ENCODE measurements at places on chromosomes 2 and 18. TPM values are rescaled to one million over a fixed set of nuclear protein-coding genes. Genes with fewer than 3 reads are reported as not detected.

NPHP1 gene
- 5.0 TPM for total RNA-seq

PRKAG3 gene
- 0.26 TPM for total RNA-seq

IL1RN gene
- not detected for total RNA-seq

FOXD4L1 gene
- total RNA-seq: 0.17 TPM

IL1F10 gene
- total RNA-seq: not detected

APCDD1 gene
- 17.3 TPM for total RNA-seq

REG3A gene
- not detected for total RNA-seq

RTP5 gene
- total RNA-seq: not detected

DNA sequence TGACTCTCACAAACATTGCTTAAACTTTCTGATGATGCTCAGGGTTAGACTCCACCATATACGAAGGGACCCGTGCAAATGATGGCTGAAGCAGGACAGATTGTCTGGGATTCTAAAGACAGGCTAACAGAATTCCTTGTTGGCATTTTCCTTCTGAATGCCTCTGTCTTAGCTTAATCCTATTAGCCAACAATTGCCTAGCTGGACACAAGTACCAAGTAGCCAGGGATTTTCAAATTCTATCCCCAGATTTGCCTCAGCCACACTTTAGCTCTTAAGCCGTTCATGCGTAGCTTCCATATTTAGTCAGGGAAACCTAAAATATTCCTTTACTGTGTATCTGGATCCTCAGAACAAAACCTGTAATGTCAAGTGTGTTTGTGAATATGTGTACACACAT lies 40.0 kb downstream of the COL4A3 start:
- DNase-seq: no peak

DNA sequence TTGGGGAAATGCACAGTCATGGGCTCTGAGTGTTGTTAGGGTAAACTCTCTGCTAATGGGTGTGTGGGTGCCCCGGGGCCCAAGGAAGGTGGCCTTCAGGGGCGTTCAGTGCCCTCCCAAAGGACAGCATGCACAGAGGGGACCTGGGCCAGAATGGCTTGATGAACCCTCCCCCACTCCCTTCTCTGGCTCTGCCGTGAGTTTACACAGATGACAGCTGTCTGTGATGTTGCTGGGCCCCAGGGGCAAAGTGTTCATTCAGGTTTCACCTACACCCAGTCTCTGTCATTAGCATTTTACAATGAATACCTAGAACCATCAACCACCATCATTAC lies 3.2 kb downstream of the NPPC start:
- no peak for DNase-seq

DNA sequence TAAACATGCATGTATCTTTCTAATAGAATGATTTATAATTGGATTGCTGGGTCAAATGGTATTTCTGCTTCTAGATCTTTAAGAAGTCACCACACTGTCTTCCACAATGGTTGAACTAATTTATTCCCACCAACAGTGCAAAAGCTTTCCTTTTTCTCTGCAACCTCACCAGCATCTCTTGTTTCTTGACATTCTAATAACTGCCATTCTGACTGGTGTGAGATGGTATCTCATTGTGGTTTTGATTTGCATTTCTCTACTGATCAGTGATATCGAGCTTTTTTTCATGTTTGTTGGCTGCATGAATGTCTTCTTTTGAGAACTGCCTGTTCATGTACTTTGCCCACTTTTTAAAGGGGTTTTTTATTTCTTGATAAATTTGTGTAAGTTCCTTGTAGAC lies 182.5 kb downstream of the ANKRD44 start:
- DNase-seq: no peak

- DNase-seq: no peak
Measured at GRCh38 chr2:236969767-236970655, 115.7 kb upstream of the COPS8 start.

DNA sequence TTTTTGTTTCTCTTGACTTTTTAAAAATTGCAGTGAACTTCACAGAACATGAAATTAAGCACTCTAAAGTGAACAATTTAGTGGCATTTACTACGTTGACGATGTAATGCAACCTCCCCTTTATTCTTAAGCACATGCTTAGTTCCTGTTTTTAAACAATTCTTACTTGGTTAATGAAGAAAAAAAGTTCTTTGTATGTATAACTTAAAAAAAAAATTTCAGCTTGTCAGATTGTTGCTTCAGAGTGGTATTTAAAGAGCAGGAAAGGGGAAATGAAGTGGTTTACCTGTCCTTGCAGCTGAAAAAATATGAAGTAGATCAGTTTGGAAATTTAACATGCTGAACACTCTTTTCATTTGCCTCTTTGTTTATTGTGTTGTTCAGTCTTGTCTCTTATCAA lies 95.7 kb upstream of the RASGRP3 start:
- DNase-seq: no peak

- DNase-seq: no peak
Measured at GRCh38 chr2:230295192-230295591, 31.8 kb upstream of the SP140L start.

DNA sequence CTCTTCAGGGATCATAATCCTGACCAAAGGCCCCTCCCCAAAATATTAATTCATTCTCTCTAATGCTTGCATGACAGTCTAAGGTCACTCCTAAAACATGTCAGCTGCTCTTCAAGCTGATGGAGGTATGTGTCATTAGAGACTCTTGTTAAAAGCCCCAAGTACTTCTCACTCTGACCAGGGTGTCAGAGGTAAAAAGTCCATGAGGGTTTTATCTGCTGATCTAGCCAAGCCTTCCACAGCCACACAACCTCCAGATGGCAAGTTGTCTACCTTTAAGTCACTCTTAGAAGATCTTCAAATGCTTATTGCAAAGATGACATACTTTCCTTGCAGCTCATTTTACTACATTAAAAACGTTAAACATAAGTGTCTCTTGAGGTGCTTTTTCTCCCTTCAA lies 83.6 kb upstream of the ETAA1 start:
- DNase-seq: no peak

- peak; percentile 68 for DNase-seq
Measured at GRCh38 chr2:46299365-46300263, 2.4 kb downstream of the EPAS1 start.

GRCh38 chr18:77170890-77171410 lies 38.4 kb upstream of the MBP start:
- DNase-seq: no peak

- no peak for DNase-seq
Measured at GRCh38 chr2:138103156-138103555, 138.9 kb downstream of the HNMT start.

- DNase-seq: no peak
Measured at GRCh38 chr2:105220604-105221003, 20.9 kb upstream of the GPR45 start.

DNA sequence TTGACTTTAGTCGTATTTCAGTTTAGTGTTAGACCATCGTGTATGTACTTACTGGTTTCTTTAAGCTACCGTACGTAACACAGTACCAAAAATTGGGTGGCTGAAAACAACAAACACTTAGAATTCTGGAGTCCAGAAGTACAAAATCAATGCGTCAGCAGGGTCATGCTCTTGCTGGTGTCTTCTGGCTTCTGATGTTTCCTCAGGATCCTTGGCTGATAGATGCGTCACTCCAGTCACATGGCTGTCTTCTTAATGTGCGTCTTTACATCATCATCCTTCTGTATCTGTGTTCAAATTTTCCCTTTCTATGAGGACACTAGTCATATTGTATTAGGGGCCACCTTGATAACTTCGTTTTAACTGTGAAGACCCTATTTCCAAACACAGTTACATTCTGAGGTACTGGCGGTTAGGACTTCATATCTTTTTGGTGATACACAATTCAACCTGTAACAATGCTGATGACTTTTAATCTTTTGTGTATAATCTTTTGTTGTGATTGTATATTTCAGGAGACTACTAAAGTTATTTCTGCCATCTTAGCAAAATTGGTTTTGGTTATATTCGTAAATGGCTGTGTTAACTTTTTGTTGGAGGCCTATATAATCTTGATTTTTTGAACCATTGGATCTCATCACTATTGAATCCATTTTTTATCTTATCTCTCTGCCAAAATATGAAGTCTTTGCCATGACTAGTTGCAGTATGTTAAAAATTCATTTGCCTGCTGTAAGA lies 25.4 kb downstream of the ACTR3 start:
- DNase-seq: no peak

DNA sequence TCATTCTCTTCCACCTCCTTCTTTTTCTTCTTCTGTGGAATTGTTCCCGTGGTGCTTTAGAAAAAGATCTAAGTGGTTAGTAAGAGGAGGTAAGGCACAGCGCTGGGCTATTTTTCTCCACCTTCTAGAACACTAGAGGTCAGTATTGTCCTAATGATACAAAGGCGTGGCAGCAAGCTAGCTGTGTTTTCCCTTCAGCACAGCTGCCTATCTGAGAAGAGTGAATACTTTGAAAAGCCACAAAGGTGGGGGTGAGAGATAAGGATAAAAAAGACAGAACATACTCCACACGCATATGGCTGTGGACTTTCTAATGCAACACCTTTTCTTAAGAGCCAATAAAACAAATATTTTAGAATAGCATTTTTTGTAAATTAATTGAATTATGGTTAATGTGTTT lies 2.1 kb downstream of the CNTNAP5 start:
- peak; percentile 55 for DNase-seq

GRCh38 chr18:46320928-46321711 lies 216.9 kb downstream of the HAUS1 start:
- DNase-seq: peak; percentile 55

- DNase-seq: no peak
Measured at GRCh38 chr2:199693861-199694260, 157.1 kb downstream of the FTCDNL1 start.

- no peak for DNase-seq
Measured at GRCh38 chr2:64768491-64769005, 114.8 kb upstream of the SERTAD2 start.
